Ammon's horn (tissue), 1 donor: ENCODE measurements at places on chromosomes 3 and 15.
A peak's percentile ranks its signal among the peaks of the same experiment; 100 is the strongest.

DNA sequence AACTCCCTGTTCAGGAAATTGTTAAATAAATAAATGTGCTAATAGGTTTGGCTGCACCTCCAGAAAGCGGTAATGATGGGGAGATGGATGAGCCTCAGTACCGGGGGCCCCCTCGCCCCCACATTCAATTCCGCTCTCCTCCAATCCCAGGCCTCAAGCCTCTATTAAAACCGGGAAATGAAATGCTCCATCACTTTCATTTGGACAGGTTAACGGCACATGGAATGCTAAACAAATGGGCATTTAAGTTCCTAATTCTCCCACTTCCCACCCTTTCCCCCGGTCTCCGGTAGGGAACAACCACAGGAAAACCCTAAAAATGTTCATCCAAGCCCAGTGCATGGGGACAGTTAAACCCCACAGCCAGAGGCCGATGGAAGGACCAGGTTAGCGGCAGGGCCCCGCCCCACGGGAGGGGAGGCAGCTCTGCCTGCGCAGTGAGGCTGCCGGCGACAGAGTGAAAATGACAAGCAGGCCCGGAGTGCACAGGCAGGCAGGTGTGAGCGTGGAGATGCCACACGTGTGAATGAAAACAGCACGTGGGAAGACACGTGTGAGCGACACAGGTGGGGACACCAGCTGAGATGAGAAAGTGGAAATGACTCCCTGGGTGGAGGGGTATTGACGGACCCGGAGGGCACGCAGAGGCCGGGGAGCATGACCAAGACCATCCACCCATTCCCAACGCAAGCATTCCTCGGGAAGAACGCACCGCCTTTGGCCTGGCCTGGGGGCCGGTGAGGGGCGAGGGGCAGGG lies 28.1 kb downstream of the RNU5B-1 start:
- DNase-seq: no peak

GRCh38 chr3:56858331-56858730 lies 56.6 kb upstream of the ARHGEF3 start:
- peak; percentile 39 for DNase-seq

- no peak for DNase-seq
Observed at GRCh38 chr15:26091184-26091583, 228.1 kb upstream of the ATP10A start.

DNA sequence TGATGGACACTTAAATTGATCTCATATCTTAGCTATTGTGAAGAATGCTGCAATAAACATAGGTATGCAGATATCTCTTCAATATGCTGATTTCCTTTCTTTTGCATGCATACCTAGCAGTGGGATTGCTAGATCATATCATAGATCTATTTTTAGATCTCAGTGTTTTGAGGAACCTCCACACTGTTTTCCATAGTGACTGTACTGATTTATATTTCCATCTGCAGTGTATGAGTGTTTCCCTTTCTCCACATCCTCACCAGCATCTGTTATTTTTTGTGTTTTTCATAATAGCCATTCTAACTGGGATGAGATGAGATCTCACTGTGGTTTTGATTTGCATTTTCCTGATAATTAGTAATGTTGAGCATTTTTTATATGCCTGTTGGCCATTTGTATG lies 17.1 kb upstream of the RASA2 start:
- DNase-seq: no peak

- no peak for DNase-seq
Observed at GRCh38 chr3:54251705-54252104, 129.4 kb downstream of the CACNA2D3 start.
